AG09319 (cell line): ENCODE measurements at places on chromosomes 3 and 15.
A peak's percentile ranks its signal among the peaks of the same experiment; 100 is the strongest.

- DNase-seq, result no peak
Measured at GRCh38 chr3:1528621-1529020, 435.8 kb downstream of the CNTN6 start.

DNA sequence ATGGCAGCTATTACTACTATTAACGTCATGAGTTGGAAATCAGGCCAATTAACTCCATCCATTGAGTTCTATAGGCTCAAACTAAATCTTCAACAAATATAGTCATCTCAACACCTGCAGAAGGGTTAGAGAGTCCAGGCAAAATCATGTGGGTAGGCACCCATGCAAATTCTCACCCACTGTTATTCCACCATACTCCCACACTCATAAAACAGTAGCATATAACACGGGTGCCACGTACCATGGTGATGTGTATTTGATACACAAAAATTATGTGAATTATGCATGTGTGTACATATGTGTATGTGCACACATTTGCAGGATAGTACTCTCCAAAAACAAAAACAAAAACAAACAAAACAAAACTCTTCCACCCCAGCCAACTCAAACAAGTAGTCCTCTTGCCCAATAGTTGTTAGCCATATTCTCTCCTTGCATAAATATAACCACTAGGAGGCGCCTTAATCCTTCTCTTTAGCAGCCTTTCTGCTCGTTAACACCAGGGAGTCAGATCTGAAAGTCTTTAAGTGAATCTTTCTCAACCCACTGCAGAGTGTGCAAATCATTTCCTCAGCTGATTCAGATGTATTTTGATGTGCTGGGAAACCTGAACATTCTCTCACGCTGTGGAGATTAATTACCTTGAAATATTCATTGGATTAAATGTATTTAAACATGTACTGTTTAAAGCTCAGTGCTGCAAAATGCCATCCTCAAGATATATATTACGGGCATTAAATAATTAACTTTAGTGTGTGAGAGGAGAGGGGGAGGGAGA, 38.0 kb upstream of the COPB2 start:
- DNase-seq, result peak; percentile 35

DNA sequence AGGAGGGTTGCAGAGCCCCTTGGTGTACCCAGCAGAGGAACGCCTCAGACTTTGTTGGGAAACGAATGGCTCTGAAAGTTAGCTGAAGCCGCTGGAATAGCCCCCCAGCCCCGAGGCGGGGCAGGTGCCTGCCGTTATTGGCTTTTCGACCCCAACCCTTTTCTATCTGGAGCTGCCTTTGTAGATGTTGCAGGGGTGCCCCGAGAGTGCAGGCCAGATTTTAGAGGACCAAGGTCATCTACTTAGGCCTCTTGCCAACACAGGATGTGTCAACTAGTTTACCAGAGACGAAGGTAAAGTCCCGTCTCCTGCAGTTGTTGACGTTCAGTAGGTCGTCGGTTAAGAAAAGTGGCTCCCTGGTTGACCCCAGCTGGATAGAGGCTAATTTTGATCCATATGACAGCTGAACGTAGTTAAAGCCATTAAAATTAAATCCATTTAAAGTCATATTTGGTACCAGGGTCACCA, 579 bp upstream of the UBE3A start:
- DNase-seq, result no peak

GRCh38 chr3:69696367-69696766, 42.9 kb upstream of the MITF start:
- DNase-seq, result no peak

DNA sequence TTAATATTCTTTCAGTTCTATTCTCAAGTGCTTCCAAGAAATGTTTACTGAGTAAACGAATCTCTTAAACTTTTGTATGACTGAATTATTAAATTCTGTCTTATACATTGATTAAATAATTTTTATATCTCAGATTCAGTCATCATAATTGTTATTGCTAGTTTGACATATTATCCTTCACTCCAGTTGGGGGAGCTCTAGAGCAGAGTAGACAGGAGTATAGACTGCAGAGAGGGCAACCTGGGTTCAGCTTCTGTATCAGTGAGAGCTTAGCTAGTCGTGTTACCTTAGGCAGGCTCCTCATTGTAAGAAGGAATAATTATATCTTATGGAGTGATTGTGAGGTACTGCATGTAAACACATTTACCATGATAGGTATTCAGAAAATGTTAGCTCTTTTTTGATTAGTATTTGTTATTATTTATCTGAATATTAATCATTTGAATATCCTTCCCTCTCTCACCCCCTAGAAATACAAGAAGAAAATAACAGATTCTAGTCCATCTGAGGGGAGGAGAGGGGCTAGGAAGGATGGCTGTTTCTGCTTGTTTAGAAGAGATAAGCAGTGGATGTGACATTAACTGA, 31.0 kb upstream of the ZCWPW2 start:
- DNase-seq, result no peak

DNA sequence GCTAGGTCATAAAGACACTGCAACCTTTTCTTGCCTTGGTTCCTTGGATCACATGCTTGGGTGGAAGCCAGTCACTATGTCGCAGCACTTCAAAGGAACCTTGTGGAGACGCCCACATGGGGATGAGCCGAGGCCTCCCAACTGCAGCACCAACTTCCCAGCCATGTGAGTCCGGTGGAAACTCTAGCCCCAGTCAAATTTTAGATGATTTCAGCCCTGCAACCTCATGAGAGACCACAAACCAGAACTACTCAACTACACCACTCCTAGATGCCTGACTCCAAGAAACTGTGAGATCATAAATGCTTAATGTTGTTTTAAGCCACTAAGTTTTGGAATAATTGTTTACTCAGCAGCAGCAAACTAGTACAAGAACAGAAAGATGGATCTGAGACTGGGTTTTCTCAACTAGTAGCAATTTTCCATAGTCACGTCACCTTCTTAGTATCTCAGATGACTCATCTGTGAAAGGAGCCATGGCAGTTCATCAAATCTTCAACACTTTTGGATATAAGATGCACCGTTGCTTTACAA, 86.5 kb downstream of the MB21D2 start:
- no peak for DNase-seq

GRCh38 chr3:58025837-58026569, 17.8 kb downstream of the FLNB start:
- no peak for DNase-seq

DNA sequence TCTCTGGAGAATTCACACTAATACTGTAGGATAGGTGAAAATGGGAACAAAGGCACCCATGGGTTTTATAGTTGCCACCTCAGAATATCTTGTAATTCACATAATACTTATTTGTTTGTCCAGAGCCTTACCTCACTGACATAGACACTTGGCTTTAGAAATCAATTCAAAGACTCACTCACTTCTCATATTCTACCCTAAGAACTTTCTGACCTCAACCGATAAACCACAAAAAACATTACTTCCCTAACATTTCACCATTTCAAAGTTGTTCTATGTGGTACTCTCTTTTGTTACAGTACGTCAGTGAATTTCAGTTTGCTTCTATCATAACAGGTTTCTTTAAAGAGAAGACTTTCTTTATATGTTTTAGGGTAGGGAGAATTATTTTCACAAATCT, 359.3 kb downstream of the IGSF11 start:
- no peak for DNase-seq

- no peak for DNase-seq
Measured at GRCh38 chr3:21054064-21054463, 696.9 kb downstream of the ZNF385D start.

DNA sequence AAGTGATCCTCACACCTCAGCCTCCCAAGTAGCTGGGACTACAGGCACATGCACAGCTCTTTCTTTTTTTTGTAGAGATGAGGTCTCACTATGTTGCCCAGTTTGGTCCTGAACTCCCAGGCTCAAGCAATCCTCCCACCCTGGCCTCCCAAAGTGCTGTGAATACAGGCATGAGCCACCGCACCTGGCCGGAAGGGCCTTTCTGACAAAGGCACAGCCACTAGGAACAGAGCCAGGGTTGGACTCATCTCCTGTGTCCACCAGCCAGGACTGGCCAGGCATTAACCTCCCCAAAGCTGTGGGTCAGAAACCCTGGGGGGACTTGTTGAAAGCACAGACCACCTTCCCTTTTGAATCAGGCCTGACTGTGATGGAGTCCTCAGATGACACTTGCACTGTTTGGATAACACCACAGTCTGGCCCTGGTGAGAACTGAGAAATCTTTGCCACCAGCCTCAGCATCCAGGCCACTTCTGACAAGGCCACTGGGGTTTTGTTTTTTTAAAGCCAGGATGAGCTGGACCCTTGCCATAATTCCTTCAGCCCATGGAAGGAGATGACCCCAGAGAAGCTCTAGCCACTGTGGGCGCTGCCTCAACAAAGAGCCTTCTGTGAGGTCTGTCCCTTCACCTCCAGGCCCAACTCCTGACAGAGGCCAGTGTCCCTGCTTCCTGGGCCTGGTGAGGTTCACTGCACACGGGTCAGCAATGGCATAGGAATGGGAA, 4.8 kb downstream of the TKT start:
- DNase-seq, result no peak

GRCh38 chr3:164903820-164904451, 174.4 kb downstream of the SI start:
- DNase-seq, result no peak

DNA sequence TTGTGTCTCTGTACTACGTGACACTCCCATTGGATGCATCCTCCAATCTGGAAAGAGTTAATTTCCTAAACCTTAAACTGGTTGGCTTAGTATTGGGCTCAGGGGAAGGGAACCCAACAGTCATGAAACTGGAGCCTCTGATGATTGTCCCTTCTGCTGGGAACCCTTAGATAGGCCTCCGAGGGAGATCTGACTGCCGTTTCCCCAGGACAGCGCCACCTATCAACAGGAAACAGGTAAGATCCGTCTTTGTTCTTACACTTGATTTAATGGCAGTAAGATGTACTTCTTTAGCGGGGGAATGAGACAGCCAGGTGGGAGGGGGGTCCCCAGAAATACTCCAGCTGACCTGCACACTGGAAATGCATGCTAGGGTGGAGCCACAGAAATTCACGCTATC, 1749.6 kb downstream of the SI start:
- no peak for DNase-seq

- no peak for DNase-seq
Measured at GRCh38 chr3:57838627-57839026, 82.5 kb downstream of the SLMAP start.

GRCh38 chr3:179943117-179943880, 93.4 kb downstream of the PEX5L start:
- no peak for DNase-seq

GRCh38 chr3:169365993-169366915, 297.3 kb downstream of the MECOM start:
- DNase-seq, result no peak

DNA sequence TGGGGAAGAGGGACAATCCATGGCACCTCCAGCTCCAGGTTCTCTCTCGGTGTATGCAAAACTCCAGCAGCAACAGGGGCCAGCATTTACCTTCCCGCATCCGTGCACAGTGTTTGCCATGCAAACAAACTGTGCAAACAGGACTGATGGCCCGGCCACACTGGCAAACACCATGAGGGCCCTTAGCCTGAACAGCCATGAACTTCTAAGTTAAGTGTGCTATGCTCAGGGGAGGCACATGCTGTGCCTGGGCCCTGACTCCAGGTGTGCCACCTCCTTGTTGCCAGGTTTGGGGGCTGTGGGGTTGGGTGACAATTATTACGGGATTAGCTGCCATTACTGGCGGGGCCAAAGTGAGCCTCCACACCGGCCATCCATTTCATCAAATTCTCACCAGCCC, 57.5 kb downstream of the CACNA2D2 start:
- DNase-seq, result no peak

GRCh38 chr15:55108858-55109518, 87.8 kb downstream of the RSL24D1 start:
- DNase-seq, result no peak

DNA sequence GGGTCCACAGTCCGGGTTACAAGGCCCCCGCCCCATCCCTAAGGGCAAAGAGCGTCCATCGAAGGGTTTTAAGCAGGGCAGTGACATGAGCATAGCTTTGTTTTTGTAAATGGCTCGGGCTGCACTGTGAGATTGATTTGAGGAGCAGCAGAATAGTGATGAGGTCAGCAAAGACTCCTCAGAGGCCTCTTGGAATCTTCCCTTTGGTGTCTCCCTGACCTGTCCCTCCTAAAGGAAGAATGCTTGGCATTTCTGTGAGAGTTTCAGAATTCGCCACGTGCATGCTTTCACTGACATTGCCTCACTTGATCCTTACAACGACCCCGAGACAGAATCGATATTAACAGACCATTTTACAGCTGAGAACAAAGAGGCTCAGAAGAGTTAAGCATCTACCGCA, 20.3 kb downstream of the LAMP3 start:
- no peak for DNase-seq

DNA sequence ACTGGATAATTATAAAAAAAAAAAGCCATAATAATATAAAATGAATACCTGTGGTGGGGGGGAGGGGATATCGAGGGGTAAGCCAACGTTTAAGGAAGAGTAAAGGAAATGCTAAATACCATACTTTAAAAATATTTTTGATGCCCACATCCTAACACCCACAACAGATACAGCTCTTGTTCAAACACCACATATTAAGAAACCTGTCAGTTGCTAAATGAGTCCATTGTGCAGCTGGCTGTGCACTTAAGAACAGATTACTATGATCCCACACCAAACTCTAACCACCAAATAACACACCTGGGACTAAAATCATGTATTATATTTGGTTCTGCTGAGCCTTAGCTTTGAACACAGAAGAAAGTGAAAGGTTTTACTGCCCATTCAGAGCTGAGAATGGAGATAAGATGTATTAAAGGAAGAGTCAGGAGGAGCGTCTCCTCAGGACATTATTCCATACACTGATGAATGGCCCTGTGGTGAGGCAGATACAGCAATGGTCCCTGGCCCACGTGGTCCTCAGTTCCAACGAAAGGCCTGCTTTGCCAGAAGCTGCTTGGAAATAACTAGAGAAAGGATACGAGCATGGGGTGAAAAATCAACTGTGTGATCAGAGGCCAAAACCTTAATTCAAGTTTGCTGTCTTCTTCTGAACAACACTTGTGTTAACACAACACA, 515.4 kb downstream of the FOXP1 start:
- DNase-seq, result no peak

DNA sequence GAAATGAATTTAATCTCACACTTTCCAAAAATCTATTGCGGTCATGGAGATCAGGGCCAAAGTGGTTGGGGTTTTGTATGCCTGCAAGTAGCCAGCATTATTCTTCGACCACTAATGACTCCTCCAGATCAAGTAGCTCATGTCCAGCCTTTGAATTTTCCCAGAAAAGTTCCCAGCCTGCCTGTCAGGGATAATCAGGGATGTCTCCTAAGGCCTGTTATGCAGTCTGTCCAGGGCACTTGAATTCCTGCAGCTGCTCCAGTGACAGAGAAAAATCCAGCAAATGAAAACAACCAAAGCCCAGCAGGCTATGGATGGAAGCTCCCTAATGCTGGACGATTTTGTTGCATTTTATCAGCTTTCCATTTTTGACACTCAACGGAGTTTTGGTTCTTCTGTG, 215.4 kb downstream of the ADAMTSL3 start:
- DNase-seq, result no peak

- no peak for DNase-seq
Measured at GRCh38 chr3:61924090-61924735, 362.8 kb downstream of the PTPRG start.

DNA sequence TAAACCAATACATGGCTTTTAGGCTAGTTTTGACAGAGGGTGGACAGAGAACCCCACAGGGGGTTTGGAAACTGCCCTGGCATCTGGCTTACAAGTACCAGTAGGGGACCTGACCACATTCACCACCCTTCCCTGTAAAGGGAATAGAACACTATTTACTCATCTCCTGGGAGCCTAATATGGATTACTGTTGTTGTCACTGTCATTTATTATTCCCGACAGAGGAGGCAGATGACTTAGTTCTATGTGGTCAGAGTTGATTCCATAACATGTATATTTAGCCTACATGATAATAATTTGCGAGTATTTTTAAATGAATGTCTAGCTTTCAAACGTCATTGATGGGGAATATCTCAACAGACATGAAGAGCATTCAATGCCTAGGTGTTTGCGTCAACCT, 15.9 kb downstream of the ZBTB38 start:
- DNase-seq, result no peak
